ENCODE measurements at places on chromosomes 12 and 14. TPM values are rescaled to one million over a fixed set of nuclear protein-coding genes. Genes with fewer than 3 reads are reported as not detected.

DNA sequence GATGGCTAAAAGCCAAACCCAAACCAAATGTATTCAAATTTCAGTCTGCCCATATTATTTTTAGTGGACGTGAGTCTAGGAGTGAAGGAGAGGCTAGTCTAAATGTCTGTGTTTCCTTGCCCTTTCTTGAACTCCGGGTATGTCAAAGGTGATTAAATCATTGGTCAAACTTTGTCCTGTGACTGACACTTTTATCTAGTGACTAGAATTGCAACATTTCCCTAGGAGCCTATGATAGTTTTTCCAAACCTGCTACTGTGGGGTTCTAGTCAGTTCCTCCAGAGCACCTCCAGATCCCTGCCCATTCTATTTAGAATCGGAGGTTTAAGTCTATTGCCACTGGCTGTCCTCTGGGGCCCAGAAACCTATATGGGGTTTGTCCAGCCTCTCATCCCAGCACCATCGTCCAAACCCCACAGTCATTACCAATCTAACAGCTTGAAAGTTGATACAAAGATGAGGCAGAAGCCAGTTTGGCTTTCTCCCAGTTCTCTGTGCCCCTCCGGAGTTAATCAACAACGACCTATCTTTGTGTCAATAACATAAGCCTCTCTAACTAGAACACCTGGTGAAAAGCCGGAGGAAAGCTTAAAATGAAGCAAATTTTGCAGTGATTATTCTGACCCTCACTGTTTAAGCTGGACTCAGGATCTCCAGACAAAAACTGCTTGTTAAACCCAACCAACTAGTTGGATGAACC is 306.7 kb downstream of the ZFP36L1 start:
- no peak for DNase-seq

- no peak for DNase-seq
These were observed 14.1 kb upstream of the NCOR2 start for GRCh38 chr12:124581307-124582107.

- no peak for DNase-seq
These were observed 83.5 kb downstream of the RIMBP2 start for GRCh38 chr12:130632642-130633041.

DNA sequence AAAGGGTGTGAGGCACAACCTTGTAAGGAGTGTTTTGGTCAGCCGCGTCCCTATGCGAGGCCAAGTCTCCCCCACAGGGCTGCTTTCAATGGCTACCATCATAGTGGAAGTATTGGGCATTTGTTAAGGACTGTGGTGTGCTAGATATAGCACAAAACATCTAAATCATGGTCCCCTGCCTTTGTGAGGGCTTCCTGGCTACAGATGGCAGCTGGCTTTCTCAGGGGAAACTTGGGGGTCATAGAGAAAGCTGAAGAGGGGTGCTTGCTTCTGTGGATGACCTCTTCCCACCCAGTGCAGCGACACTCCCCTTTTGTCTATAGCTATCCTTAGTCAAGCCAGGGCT is 315.8 kb downstream of the ZFP36L1 start:
- no peak for DNase-seq

- no peak for DNase-seq
These were observed 116.4 kb upstream of the CCND2 start for GRCh38 chr12:4157122-4157521.

- no peak for DNase-seq
These were observed 43.8 kb upstream of the BMP4 start for GRCh38 chr14:54000341-54000811.

DNA sequence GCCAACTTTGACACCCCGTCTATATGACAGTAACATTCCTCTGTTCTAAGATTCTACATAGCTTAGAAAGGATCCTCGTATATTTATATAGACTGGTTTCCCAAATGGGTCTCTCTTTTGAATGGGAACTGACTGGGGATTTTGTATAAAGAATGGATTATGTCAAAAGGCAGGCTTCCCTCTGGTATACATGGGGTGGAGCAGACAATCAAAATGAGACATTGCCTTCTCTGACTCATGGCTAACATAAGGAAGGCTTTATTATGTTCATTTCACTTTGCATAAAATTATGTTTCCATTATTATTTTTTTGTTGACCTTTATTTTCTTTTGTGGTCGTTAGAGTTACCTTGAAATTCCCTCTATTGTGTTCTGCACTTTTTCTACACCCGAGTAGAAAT is 211.1 kb downstream of the ALG10B start:
- no peak for DNase-seq

DNA sequence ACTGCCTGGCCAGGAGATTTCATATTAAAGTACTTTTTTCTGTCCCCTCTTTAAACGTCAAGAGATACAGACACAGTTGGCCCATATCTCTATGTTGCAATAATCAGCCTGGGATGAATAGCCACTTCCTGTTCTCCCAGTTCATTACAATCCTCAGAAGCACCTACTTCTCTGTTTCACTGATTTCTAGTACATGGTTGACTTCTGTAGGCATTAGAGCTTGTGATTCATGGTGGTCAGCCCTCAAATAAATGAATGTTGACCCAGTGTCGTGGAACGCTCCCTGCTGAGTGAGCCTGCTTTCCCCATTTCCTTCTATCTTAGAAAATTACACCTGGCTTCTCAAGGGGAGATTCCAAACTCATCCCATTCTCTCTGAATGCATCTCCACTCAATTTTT is 416.7 kb downstream of the PDZRN4 start:
- DNase-seq: no peak

GRCh38 chr14:23277189-23277588 is 8.7 kb downstream of the HOMEZ start:
- DNase-seq: no peak

DNA sequence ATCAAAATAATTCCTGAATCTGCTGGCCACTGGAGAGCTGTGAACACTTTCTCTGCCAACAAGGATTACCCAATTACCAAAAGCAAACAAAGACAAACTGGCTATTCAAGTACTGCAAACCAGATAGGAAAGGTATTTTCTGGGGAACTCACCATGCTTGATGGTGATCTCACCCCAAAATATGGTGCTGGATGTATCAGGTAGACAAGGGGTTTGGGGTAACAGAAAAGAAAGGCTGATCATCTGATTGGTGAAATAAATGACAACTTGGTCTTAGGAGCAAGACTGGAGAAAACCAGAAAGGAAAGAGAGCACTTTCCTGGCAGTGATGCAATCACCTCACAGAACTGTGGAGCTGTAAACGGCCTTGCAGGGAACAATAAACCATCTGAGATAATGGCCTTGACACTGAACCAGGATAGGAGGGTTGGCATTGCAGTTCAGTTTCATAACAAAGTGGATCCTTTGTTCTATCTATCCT is 31.0 kb upstream of the NPFF start:
- DNase-seq: no peak

- DNase-seq: no peak
These were observed 74.6 kb upstream of the BBS10 start for GRCh38 chr12:76422543-76423438.

GRCh38 chr14:100850841-100851585 is 25.1 kb downstream of the MEG3 start:
- DNase-seq: peak; percentile 79

DNA sequence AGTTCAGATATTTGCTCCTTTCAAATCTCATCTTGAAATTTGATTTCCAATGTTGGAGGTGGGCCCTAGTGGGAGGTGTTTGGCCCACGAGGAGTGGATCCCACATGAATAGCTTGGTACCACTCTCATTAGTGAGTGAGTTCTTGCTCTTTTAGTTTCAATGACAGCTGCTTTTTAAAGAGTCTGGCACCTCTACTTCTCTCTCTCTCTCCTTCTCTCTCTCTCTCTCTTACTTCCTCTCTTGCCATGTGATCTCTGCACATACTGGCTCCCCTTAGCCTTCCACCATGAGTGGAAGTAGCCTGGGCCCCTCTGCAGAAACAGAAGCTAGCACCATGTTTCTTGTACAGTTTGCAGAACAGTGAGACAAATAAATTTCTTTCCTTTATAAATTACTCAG is 25.1 kb downstream of the GPR65 start:
- no peak for DNase-seq

DNA sequence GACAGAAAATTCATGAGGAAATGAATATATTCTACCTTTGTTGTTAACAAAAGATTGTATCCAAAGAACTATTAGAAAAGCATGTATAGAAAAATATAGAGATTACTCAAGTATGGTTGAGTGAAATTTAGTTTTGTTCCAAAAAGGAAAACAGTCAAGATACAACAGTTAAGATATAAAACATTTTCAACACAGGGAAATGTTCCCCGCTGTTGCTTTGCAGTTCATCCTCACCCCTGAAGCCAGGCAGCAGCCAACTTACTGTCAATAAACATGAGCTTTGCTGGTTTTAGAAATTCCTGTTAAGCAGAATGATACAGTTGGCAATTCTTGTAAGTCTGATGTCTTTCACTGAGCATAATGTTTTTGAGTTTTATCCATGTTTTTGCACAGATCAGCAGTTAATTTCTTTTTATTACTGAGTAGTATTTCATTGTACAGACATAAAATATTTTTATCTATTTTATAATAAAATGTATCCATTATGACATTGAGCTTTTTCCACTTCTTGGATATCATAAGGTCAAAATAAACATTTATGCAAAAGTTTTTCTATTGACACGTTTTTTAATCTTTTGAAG is 1.2 kb upstream of the CLEC2B start:
- no peak for DNase-seq

GRCh38 chr12:30829876-30830275 is 75.1 kb upstream of the CAPRIN2 start:
- peak; percentile 16 for DNase-seq

Gene SLC17A8
- not detected for total RNA-seq

Gene GALNT16
- total RNA-seq: 2.3 TPM

Gene KLHDC1
- total RNA-seq: not detected

Gene OR6S1
- not detected for total RNA-seq

Gene CCDC198
- not detected for total RNA-seq
